Stimulated activated CD4-positive, alpha-beta T cell treated with anti-CD3 and anti-CD28 coated beads, Interleukin-4, amount 100 ng/mL, for 4 hours (primary cell): ENCODE measurements at places on chromosomes 6 and 20.

- no peak for DNase-seq
Measured at GRCh38 chr6:45376310-45377042, 1.3 kb downstream of the SUPT3H start.

- no peak for DNase-seq
Measured at GRCh38 chr6:114989279-114989964, 646.6 kb upstream of the HS3ST5 start.

- DNase-seq = no peak
Measured at GRCh38 chr6:131631625-131632289, 3.7 kb upstream of the MED23 start.

DNA sequence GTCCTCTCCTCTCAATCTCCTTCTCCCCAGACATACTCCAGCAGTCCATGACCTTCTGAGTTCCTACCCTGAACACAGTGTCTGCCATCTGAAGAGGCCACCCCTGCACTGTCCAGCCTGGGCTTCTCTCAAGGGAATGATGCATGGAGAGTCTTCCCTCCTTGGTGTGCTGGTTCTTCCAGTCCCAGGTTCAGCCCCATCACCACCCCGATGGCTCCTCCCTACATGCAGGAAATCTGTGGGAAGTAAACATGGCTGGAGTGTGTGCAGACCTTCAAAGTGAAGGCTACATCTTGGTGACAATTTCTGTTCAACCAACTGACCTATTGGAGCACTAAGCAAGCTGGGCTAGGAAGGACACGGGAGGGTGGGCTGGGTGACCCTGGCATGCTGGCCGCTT lies 121.0 kb upstream of the JAG1 start:
- DNase-seq = no peak

- no peak for DNase-seq
Measured at GRCh38 chr6:137871291-137871690, 4.2 kb downstream of the TNFAIP3 start.

DNA sequence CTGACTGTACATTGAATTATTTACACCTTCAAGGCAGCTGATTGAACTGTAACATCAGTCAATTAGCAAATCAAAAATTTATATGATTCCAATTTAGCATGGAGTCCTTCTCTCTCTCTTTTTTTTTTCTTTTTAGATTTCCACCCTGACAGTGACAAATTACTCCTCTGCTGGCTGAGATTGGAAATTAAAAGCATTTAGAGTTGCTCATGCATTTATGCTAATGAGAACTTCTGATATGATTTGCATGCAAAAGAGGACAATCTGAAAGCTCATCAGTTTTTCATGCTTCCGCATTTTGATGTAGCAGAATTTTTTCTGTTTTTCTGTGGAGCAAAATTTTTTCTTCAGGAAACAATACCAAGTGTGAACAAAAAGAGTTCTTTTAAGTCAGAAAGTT lies 130.5 kb upstream of the NOX3 start:
- DNase-seq = no peak

DNA sequence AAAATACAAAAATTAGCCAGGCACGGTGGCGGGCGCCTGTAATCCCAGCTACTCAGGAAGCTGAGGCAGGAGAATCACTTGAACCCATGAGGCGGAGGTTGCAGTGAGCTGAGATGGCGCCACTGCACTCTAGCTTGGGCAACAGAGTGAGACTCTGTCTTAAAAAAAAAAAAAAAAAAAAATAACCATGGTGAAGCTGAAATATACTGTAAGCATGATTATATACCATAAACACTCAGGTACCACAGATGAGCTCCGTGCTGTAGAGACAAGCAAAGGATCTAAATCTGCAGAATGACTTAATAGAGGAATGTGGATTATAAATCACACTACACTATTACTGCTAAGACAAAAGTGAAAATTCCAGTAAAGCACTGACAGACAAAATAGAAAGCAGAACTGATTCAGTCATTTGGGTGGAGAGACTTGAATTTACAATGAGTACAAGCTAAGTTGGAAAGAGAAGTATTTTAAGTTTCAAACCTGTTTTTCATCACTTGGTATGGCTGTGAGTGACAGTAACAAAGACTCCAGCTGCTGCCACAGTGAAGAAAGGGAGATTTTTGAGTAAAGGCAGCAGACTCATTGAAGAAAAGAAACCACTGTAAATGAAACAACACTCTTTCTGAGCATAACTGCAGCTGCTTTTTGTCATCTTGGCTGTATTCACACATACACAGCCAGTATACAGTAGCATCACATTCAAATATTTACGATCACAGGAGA lies 322.1 kb downstream of the RNGTT start:
- DNase-seq = no peak

DNA sequence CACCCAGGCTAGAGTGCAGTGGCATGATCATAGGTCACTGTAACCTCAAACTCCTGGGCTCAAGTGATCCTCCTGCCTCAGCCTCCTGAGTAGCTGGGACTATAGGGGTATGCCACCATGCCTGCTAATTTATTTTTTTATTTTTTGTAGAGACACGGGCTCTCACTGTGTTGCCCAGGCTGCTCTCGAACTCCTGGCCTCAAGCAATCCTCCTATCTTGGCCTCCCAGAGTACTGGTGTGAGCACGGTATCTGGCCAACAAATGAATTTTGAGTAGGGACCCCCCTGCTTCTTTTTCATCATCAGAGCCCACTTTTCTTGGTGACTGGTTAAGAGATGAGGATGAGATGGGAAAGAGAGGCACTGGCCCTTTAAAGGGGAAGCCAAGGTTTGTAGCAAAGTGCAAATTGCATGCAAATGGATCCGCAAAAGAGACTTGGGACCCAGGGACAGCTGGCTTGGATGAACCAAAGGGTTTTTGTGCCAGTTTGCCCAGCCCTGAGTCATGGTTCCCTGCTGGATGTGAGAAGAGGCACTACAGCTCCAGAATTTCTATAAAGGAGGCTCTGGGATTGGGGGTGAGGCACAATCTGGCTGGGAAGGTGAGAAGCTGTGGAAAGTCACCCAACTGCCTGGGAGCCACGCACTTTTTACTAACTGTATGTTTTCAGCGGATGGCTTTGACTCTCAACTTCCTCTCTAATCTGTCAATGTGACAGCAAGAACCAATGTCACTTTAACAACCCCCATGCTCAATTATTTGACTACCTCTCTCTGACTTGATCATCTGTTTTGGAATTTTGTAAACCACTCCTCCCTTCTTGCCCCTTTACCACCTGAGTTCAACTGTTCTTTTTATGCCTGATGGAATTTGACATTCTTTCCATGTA lies 58.7 kb upstream of the RNF24 start:
- no peak for DNase-seq

DNA sequence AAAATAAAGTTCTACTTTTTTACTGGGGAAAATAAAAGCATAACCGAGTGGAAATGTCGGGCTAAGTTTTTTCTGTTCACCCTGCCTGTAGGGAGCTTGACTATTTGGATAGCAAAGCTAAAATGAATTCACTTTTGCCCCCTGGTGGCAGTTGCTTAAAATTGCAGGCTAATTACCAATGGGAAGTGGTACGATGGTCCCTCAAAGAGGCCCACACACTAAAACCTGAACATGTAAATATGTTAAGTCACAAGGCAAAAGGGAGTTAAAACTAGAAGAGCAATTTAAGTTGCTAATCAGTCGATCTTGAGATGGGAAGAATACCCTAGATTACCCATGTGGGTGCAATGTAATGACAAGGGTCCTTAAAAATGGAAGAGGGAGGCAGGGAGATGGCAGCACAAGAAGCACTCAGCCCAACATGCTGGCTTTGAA lies 916 bp upstream of the SUN5 start:
- no peak for DNase-seq

- DNase-seq = no peak
Measured at GRCh38 chr20:35174458-35175216, 2.8 kb downstream of the PROCR start.

DNA sequence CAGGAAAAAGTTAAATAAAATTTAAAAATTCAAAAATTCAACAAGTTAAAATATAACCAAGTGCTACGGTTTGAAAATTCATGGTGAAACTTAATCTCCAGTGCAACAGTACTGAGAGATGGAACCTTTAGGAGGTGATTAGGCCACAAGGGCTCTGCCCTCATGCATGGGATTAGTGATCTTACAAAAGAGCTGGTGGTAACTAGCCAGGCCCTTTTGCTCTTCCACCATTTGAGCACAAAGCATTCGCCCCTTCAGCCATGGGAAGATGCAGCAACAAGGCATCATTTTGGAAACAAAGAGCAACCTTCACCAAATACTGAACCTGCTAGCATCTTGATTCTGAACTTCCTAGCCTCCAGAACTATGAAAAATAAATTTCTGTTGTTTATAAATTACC lies 80.9 kb downstream of the RNGTT start:
- no peak for DNase-seq

DNA sequence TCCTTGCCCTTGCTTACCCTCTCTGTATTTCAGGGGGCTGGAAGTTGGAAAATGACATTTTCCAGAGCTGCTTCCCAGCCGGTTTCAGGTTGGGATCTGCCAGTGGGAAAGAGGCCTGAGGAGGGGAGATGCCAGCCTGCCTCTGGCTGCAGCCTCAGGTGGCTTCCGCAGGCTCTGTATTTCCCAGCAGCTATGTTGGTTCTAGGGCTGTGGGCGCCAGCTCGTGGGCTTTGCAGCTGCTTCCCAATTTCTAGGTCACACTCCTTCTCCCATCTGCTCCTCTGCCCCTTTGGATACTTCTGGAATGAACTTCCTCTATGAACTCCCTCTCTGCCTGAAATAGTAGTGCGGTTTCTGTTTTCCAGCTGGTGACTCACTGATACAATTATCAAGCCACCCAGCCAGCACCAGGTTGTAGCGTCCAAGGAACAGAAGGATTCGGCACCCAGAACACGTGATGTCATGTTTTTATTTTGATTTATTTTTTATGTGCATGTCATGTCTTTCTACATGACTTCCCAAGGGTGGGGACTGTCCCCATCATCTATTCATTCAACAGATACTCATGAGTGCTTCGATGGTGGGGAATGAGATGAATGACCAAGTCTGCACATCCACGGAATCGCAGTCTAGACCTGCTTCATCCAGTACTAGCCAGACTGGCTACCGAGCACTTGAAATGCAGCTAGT lies 38.0 kb downstream of the TGM2 start:
- no peak for DNase-seq

DNA sequence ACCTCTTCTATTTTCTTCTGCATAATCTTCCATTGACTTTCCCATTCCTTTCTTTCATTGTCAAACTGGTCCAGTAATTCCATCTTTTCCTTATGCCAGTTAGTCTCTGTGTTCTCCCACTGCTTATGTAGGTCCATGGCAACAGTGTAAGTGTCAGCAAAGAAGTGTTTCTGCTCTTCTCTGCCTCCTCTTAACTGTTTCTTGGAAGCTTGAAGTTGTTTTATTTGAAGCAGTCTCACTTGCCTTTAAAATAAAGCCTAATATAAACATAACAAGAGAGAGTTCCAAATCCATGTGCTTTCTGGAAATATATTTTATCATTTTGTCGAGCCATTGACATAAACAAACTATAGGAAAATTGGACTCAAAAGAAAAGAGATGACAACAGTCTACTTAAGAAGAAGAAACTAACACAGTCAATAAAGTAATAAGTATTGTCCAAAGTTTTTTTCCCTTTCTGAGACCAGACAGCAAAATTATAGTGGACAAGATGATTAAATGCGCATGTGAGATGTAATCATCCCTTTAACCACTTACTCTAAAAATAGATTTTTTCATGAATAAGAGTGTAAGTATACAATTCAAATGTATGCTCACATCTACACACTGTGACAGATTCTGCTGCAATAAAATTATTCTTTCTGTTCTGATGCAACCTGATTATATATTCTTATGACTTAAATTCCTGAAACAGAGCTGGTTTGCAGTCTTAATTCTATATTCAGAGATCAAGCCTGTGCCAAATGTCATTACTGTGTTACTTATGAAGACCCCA lies 5.2 kb downstream of the KIAA0408 start:
- no peak for DNase-seq

DNA sequence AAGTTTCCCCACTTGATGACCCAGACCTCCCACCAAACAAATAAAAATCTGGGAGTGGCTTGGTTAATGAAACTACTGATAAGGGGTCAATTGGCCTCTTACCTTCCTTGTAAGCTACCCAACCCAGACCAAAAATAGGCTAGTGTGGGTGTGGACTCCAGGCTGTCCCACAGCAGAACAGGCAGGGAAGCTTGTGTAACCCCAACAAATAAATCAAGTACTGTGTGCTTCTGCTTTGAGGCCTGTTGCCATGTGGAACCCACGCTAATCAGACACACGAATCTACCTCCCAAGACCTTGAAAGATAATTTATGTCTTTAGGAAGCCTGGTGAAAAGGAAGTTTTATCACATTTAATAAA lies 33.7 kb upstream of the PAQR8 start:
- DNase-seq = no peak

GRCh38 chr6:38404900-38405556 lies 234.7 kb downstream of the BTBD9 start:
- DNase-seq = no peak

- DNase-seq = no peak
Measured at GRCh38 chr6:147514831-147515230, 6.3 kb downstream of the SAMD5 start.

DNA sequence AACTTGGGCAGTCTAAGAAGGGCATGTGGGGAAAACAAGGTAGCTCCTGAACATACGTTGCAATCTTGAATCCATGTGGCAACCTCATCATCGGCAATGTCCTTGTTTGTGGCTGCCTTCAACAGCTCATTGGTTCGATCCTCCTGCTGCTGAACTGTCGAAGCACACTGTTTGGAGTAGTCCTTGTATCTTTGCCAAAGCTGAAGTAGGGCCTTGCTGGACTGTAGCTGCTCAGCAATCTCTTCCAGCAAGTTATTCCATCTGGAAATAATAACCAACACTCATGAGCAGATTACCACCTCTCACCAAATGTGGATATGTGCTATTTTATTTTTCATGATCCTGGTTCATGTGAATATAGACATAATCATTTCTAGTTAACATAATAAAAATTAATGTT lies 413.3 kb downstream of the ESR1 start:
- no peak for DNase-seq

- DNase-seq = no peak
Measured at GRCh38 chr6:22026164-22026678, 270.6 kb downstream of the PRL start.

GRCh38 chr6:79635232-79635543 lies 4.1 kb downstream of the SH3BGRL2 start:
- no peak for DNase-seq

DNA sequence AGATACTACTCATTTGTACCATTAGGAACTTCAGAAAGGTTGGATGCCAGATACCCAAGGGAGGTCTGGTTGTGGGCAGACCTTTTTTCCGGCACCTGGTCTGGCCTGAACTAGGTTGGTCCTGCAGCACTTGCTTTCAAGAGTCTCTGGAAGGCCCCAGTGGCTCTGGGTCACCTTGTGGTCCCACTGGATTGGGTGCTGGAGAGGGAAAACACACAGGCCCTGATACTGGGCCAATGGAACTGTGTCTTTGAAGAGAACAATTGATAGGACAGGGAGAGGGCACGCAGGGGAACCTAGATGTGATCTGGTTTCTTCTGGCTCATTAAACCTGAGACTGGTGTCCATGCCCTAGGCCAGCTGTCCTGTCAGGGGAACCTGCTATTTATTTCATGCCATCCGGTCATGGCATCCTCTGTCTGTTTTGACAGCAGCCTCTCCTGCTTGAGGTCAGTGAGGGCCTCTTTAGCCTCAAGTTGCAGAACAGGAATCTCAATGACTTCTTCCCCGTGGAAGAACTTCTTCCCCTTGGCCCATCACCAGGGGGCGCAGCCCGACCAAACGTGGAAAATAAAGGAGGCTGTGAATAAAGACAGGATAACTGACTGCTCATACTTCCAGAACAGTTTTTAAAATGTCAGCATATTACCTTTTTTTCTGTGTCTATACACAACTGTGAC lies 25.0 kb downstream of the TAF8 start:
- peak; percentile 50 for DNase-seq

- DNase-seq = no peak
Measured at GRCh38 chr6:63793465-63794137, 158.0 kb downstream of the PHF3 start.
